Cerebellar nuclear complex (tissue), 1 donor: ENCODE measurements at places on chromosomes 5 and 9.

GRCh38 chr5:1762121-1762882, 37.3 kb downstream of the MRPL36 start:
- no peak for DNase-seq

DNA sequence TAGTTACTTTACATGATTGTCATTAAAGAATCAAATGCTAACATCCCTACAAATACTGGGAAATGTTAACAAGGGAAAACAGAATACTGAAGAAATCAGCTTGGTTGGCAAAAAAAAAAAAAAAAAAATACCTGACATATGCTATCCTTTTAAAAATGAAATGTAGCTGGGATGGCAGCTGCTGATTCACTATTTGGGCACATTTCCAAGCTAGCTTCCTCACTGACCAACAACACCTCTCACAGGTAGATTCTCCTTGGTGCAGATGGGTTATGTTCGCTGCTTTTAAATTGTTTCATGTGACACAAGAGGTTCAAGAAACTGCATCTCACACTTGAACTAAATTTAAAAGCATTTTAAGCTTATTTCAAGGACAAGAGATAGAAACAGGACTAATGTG, 6.1 kb upstream of the PRUNE2 start:
- no peak for DNase-seq

DNA sequence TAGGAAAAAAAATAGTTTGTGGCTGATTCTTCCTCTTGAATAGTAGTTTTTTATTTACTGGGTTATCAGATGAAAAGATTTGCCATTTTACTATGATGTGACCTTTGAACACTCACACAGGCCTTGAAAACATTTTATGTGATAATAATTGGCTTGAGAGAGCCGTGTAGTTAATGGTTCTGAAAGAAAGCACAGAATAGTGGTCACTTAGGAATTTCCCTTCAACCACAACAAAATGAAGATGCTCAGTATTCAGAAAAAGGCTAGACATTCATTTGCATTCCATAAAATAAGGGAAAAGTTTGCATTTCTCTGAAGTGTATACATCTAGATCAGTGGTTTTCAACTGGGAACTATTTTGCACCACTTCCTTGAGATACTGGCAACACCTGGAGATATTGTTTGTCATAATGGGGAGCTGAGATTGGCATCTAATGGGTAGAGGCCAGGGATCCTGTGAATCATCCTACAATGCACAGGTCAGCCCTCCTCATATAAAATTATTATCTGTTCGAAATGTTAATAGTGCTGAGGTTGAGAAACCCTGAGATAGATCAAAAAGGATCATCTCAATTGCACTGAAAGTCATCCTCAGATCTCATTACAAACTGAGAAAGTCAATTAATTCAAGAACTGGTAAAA, 446.4 kb upstream of the CCNG1 start:
- DNase-seq: no peak

GRCh38 chr9:136372006-136372405, 1.5 kb downstream of the CARD9 start:
- no peak for DNase-seq
